ENCODE measurements at places on chromosomes 11 and 22.

DNA sequence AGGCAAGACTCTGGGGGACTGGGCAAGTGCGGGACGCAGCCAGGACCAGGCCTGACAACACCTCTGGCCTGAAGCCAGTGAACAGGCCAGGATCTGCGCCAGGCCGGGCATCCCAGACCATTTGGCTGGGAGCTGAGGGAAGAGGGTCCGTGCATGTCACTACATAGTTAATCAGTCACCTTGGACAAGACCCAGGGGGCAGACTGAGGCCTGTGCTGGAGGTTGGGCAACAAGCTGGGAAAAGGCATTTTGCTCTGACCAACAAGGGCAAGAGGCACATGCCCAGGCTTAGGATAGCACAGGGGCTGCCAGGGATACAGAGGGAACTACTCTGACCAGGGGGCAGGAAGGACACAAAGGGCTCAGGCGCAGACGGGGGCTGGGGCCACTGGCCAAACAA is 7.0 kb upstream of the CHADL start:
- no peak for DNase-seq

GRCh38 chr11:35247428-35247827 is 108.5 kb downstream of the CD44 start:
- DNase-seq = no peak

DNA sequence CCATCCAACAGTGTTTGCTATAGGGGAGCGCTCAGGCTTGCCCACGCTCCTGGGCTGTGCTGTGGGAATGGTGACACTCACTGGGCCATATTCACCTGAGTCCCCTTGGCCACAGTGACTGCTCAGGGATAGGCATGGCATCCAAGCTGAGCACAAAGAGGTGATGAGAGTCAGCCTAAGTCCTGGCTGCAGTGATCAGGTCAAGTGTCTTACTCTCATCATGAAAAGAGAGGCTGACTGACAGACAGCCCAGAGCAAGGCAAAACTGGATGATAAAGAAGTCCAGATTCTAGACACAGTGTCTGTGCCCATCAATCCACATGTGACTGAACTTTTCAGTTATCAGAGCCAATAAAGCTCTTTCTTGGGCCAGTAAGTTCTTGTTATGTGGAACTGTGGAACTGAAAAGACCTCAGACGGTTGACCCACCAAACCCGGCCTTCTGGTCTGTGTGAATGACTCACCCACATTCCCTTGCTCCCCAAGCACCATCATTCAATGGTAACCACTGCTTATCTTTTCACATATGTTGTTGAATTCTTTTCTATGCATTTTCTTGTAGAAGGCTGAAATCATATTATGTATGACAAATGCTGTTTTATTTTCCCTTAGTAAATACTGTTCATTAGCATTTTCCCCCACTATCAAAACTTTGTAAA is 43.2 kb upstream of the YPEL1 start:
- DNase-seq = no peak

- DNase-seq = no peak
These were observed 34.4 kb downstream of the MPPED1 start for GRCh38 chr22:43446037-43446803.

GRCh38 chr22:23403152-23403719 is 176.9 kb downstream of the IGLL1 start:
- no peak for DNase-seq

GRCh38 chr11:7004482-7004881 is 15.7 kb downstream of the ZNF214 start:
- DNase-seq = no peak

DNA sequence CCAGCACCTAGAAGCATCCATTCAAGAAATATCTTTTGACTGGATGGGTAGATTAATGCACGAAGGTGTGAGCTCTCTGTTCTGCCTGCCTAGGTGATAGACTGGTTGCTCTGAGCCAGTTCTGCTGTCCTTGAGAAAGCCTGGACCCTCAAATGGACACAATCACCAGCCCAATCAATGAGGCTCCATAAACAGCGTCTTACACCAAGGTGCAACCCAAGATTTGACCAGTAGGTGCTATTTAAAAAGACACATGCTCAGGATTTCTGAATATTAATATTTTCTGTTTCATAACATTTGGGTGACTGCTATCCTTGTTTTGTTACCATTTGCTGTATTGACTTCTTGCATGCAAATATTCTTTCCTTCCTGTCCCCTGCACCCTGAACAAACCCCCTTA is 39.0 kb downstream of the PAMR1 start:
- DNase-seq = no peak

DNA sequence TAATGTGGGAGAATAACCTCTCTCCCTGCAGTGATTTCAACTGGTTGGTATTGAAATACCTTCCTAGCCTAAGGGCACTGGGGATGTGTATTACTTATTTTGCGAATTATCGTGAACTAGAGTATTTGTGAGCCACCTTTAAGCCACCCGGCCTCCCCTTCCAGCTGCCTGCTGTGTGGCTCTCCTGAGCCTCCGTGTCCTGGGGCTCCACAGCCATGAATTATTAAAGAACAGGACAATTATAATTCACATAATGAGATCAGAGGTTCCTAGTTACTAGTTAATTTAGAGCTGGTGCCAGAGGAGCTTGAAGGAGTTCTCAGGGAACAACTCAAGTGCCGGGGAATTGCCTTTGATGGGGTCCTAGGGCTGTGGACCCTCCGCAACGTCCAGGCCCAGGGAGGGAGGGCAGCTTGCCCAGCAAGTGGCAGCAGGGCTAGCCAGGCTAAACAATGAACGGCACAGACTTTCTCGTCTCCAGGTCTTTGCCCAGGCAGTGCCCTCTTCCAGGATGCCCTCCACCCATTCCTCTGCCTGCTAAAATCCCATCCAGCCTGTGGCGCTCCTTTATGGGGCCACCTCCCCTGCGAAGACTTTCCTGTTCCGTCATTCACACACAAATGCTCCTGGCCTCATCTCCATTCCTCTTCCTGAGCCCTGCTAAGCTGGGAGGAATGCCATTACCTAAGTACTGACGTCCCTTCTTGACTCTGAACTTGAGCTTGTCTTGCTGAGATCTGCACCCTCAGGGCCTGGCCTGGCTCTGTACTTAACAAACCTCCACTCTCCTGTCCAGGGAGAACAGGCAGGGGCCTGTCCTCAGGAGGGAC is 91.5 kb downstream of the RTL6 start:
- no peak for DNase-seq

DNA sequence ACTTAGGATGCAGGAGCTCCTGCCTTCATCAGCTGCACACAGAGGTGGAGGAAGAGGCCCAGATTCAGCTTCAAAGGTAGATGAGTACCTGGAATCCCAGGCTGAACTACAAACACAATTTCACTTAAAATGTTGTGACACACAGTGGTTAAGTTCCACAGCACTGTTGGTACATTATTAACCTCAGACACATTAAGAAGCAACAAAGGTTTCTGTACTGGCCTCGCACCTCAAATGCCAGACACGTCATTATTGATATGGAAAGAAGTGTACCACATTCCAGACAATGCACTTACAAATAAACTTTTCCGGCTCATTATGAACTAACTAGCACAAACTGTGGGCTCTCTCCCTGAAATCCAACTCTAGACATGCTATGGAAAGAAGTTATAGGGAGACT is 34.6 kb downstream of the PRDM10 start:
- no peak for DNase-seq

- no peak for DNase-seq
These were observed 1.4 kb downstream of the LMNTD2 start for GRCh38 chr11:559020-559620.

- no peak for DNase-seq
These were observed 7.9 kb downstream of the MRPL16 start for GRCh38 chr11:59802639-59803176.

- DNase-seq = no peak
These were observed 309.5 kb downstream of the C11orf87 start for GRCh38 chr11:109731451-109731850.

GRCh38 chr11:12016246-12016645 is 7.8 kb upstream of the DKK3 start:
- no peak for DNase-seq

DNA sequence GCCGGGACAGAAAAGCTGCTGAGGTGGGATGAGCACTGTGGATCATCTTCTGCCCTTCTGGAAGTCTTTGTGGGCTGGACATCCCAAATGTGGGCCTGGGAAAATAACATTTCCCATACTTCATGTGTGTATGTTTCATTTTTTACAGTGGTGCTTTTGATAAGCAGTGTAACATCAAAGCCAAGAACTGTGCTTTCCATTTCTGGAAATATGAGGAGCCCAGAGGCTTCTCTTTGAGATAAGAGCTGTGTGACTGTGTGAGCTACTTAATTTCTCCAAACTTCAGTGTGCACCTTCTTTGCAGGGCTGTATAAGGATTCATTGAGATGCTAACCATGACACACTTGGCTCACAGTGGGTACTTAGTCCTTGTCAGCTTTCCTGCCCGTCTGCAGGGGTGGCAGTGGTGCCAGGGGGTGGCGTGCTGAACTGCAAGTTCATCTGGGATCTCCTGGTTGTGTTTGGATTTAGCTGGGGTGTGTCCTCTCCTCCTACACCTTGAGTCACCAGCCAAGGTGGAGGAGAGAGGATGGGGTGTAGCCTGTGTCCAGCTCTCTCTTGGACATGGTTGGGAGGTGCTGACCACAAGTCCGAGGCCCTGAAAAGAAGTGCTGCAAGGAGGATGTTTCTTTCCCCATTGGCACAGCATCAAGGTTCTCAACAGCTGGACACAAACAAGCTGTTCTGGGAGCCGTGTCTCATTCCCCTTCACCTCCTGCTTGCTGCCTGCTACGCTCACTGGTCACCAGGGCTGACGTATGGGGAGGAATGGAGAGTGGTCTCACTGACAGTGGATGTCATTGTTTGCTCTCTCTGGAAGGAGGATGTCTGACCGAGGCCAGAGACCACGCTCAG is 139.4 kb downstream of the TEAD1 start:
- DNase-seq = no peak

DNA sequence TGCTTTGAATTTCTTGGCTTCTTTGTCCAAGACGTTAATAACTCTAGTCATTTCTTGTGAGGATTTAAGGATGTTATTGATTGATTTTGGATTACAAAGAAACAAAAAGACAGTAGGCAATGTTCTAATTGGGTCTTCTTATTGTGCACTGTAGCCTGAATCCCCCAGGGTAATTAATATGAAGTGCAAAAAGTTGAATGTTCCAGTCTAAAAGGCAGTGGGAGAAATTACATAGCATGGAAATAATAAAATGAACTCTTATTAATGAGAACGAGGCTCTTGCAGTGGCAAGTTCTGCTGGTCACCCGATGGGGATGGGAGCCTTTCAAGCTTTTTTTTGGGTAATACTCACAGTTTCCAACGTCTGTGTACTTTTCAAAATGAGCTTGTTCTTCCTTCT is 45.6 kb downstream of the UBASH3B start:
- DNase-seq = no peak

- DNase-seq = no peak
These were observed 3.2 kb upstream of the CACNA1I start for GRCh38 chr22:39567135-39567946.

DNA sequence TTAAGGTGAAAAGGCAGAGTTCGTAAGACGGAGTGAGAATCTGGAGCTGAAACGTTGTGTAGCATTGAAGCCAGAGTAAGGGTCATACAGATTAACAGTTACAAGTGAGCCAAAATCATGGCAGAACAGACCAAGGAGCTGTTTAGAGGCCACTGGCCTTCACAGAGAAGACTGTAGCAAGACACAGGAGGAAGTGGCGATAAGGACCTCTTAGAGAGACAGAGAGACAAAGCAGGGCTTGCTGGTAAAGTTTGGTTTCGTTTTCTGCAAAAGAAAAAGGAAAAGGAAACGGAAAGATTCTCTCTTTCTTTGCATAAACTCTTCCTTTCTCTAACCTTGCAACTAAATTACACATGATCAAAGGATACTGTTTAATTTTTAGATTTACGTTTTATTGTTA is 83.0 kb downstream of the AASDHPPT start:
- DNase-seq = no peak

- no peak for DNase-seq
These were observed 21.8 kb downstream of the VPS37C start for GRCh38 chr11:61139387-61139786.

- no peak for DNase-seq
These were observed 13.7 kb upstream of the KIAA0930 start for GRCh38 chr22:45254388-45254787.
